Hippocampal formation (tissue), 2 donors: ENCODE measurements at places on chromosomes 5 and 9.

DNA sequence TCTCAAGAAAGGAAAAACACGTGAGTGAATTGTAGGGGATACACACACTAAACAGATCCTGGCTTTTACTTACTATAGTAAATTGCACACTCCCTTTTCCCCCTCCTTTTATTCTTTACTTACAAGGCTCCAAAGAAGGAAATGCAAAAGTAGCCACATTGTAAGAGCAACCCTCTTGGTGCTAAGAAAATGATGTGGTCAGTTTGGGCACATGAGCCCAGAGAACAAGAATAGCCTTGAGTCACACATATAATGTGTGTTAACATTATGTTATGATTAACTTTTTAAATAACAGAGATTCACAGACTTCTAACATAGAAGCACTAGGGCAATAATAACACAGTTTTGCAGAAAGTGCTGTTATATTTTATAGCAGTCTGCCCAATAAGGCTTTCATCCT is 48.5 kb downstream of the PCSK5 start:
- DNase-seq, result no peak

DNA sequence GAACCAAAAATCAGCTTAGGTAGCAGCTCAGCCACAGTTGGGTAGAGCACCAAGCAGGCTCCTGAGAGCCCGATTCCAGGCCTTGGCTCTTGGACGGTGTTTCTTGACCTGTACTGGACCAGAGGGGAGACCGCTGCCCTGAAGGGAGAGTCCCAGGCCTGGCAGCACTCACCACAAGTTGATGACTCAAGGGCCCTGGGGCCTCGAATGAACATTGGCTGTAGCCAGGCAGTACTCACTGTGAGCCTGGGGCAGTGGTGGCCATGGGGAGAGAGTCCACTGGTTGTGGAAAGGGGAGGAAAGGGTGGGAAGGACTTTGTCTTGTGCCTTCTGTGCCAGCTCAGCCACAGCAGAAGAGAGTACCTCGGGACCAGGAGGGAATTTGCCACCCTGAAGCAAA is 166.1 kb downstream of the EDIL3 start:
- no peak for DNase-seq

DNA sequence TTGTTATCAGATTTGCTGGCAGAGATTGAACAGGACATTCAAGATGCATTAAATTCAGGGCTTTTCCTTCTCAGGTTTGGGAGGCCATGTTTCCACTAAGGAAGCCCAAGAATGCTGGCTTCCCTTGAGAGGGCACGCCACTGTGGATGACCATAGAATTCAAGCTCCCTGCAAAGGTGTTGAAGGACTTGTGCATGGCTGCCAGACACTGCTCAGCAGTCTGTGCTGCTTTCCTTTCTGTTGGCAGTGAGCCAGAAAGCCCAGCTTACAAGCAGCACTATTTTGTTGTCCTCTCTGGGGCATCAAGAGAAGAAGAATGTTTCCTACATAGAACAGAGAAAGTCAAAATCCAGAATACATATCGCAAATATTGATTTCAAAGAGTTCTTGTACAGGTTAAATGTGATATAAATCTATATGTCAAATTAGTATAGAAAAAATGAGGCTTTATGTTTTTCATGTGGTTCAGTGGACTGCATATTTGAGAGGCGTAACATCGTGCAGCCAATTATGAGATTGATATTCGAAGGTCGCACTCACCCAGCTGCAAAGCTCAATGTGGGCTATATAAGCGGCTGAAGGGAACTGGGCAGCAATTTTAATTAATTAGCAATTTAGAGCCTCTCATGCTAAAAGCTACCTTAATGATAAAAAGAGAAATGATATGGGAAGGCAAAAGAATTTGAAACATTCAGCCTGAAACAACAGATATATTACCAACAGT is 103.1 kb upstream of the ISL1 start:
- no peak for DNase-seq

DNA sequence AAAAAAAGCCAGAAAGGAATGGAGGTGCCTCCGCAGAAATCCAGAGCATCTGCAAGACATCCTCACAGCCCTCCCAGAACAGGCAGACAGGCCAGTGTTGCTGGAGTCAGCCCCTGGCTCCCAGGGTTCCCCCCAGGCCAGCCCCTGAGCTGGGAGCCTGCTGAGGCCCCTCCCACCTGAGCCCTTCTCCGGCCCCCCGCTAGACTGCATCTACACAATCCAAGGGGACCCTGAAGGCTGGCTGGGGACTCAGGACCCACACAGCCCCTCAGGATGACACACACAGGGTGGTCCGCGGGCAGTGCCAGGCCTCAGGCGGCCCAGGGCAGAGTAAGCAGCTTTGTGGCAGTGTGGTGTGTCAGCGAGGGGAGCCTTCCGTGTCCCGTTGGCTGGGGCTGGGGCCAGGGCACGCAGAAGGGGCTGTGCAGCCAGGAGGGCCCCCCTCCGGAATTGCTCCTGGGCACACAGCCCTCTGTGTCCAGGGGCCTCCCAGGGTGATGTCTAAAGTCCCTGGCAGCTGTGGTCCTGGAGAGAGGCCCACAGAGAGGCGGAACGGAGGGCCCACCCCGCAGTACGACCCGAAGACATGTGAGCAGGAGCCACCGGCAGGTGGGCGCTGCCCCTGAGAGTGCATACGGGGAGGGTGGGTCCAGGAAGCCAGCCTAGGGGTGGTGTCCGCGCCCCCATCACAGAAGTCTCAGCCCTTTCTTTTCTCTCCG is 2.9 kb downstream of the TMEM250 start:
- DNase-seq, result no peak

- no peak for DNase-seq
Observed at GRCh38 chr9:26786564-26786963, 106.0 kb downstream of the CAAP1 start.

GRCh38 chr5:139524940-139525585 is 36.1 kb upstream of the UBE2D2 start:
- no peak for DNase-seq

- DNase-seq, result peak; percentile 57
Observed at GRCh38 chr9:34591248-34591916, 1.9 kb upstream of the CNTFR start.

DNA sequence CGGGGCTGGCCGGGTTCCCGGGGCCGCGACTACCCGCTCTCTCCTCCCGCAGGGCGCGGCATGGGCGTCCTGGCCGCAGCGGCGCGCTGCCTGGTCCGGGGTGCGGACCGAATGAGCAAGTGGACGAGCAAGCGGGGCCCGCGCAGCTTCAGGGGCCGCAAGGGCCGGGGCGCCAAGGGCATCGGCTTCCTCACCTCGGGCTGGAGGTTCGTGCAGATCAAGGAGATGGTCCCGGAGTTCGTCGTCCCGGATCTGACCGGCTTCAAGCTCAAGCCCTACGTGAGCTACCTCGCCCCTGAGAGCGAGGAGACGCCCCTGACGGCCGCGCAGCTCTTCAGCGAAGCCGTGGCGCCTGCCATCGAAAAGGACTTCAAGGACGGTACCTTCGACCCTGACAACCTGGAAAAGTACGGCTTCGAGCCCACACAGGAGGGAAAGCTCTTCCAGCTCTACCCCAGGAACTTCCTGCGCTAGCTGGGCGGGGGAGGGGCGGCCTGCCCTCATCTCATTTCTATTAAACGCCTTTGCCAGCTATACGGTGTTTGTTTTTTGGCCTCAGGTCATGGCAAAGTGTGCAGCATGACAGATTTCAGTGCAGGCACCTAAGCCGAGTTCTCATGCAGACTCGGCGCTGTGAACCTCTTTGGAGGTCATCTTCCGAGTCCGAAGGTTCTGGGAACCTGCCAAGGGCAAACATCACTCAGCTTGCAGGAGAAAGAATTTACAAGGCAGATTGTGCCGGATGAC is 516 bp downstream of the MRPL41 start:
- no peak for DNase-seq

- no peak for DNase-seq
Observed at GRCh38 chr5:147734894-147735293, 47.6 kb downstream of the JAKMIP2 start.

GRCh38 chr5:149782895-149783586 is 52.9 kb downstream of the PPARGC1B start:
- no peak for DNase-seq

DNA sequence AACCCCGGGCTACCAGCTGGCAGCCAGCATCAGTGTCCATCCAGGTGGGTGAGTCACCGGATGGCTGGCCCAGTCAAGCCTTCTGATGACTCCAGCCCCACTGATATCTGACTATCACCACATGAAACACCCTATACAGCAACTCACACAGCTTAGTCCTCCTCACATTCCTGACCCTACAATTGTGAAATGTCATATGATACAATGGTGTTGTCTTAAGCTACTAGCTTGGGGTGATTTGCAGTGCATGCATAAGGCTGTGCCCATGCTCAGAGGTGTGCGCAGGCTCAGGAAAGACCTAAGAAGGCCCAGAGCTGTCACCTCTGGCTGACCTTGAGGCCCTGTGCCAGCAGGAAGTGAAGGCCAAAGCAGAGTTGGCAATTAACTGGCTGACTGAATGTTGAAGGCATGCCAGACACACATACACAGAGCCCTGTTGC is 21.5 kb upstream of the SEMA4D start:
- DNase-seq, result no peak

- DNase-seq, result peak; percentile 59
Observed at GRCh38 chr9:76987594-76988200, 31.8 kb upstream of the FOXB2 start.

- DNase-seq, result no peak
Observed at GRCh38 chr5:123035918-123036390, 571 bp downstream of the PPIC start.

DNA sequence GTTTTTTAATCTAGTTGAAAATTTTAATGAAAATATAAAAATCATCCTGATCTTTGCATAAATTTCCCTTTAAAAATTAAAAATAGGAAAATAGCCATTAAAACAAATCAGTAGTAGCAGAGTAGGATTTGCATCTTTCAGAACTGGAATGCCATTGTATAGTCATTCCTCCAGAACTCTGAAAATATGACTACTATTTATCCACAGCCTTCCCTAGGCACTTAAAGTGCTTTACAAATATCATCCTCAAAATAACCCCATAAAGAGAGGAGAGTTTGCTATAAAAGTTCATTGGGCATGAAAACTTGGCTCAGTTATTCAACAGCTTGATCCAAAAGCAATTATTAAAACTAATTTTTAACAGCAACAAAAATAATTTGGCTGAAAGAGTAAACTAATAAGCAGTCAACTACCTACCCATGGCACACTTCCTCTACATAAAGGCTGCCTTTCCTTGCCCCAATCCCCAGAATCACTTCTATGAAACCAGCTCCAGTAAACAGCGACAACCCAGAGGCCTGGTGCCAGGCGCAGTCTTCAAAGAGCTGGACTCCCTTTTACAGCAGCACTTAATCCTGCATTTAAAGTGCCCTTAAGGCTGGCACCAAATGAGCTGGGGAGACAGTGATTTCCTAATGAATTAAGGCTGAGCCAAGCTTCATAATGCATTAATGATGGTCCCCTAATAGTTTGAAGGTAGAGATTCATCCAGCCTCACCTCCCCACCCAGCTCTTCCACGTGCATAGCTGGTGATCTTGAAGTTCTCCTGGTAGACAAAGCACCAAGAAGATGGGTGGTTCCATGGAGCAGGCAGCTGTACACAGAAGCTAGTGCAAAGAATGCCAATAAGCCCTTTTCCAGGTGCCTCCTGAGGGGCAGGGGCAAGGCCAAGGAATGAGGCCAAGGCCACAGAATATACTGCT is 36.1 kb downstream of the LHFPL2 start:
- DNase-seq, result no peak

DNA sequence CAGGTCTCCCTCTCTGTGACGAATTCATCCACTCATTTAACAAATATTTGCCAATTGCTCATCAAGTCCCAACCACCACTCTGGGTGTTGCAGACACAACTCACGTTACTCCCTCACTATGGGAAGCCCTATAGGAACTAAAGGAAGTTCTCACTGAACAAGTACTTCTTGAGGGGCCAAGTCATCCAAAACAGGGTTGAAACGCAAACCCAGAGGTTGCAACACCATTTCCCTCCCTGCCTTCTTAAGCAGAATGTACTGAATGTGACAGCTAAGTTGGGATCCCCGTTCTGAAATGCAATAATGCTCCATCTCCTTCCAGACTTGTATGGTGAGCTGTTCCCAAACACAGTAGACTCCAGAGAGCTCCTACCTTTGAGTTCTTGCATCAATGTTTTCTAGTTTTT is 34.3 kb downstream of the EPB41L4B start:
- DNase-seq, result no peak
